Inflammatory macrophage treated with lipopolysaccharide for 4 hours (primary cell): ENCODE measurements at places on chromosomes 3 and 15.
A peak's percentile ranks its signal among the peaks of the same experiment; 100 is the strongest.

DNA sequence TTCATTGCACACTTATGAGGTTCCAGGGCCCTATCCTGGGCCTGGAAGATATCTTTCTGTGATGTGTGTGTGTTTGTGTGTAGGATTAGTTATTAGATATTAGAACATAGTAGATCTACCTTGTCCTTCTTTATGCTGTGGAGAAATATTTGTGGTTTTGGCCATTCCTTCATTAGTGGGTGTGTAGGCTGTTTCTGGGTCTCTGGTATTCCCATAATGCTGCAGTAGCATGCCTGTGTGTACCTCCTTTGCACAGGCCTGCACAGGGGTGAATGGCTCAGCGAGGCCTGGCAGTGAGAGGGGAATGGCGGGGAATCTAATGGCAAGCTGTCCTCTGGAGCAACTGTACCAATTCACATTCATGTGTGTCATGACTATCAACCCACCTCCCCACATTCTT, 125.8 kb upstream of the MRPS22 start:
- no peak for DNase-seq

DNA sequence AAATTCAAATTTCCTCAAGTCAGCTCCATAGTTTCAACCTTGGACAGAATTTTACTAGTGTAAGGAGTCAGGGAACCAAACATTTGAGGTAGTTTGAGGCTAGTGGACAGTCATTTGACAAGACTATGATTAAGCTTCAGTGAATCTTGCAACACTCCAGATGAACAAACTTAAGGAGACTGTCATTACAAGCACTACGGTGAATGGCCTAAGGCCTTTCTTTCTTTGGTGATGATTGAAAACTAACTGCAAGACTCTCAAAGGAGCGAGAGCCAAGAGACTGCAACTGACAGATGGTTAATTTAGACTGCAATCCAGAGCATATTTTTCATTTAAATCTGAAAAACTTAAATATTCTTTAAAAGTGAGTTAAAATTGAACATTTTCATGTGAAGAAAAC, 272.3 kb upstream of the NECTIN3 start:
- DNase-seq: no peak

DNA sequence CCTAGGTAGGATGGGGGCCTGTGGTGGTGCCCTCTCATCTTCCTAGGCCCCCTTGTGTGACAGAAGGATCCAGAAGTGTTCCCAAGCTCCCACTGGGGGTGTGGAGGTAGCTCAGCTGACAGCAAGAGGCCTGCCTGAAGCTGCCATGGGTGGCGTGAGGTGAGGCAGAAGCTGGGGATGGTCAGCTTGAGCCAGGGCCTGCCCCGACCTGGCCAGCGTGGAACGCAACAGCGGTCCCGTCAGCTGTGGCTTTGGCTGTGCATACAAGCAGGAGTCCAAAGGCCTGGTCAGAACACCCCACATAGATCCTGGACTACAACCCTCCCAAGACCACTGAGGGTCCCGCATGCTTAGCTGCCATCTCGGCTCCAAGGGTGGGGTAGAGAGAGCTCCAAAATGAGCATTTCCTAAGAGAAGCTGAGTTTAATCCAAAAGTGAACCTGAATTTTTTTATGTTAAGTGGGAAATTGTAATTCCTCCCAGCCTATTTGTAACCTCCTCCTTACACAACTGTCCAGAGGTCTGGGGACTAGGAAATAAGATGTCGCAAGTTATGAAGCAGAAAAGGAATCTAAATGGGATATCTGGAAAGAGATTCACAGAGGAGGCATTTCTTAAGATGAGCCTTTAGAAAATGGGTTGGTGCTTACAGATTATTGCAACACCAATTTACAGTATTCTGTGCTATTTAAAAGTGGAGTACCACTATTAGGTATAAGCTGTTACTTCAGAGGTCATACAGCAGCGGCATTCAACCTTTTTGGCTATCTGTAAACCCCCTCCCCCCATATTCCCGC, 9.9 kb upstream of the PLA2G4D start:
- DNase-seq: peak; percentile 5

DNA sequence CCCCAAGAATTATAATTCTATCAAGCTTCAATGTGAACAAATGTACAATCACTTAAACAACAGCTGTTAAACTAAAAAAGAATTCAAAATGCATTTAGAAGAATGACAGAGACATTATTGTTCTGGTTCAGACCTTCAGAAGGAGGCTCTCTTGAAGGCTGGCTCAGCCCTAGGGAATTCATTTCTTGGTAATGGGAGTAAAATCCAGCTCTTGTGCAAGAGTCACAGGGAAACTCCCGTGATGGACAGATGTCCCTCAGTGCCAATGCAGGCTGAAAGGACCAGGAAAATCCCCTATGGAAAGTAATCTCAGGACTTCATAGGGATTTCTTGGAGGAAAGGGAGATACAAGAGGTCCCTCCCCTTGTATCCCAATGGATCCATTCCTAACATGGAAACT, 149.9 kb upstream of the STT3B start:
- DNase-seq: no peak

- DNase-seq: no peak
Observed at GRCh38 chr3:171972871-171973348, 66.5 kb upstream of the FNDC3B start.

DNA sequence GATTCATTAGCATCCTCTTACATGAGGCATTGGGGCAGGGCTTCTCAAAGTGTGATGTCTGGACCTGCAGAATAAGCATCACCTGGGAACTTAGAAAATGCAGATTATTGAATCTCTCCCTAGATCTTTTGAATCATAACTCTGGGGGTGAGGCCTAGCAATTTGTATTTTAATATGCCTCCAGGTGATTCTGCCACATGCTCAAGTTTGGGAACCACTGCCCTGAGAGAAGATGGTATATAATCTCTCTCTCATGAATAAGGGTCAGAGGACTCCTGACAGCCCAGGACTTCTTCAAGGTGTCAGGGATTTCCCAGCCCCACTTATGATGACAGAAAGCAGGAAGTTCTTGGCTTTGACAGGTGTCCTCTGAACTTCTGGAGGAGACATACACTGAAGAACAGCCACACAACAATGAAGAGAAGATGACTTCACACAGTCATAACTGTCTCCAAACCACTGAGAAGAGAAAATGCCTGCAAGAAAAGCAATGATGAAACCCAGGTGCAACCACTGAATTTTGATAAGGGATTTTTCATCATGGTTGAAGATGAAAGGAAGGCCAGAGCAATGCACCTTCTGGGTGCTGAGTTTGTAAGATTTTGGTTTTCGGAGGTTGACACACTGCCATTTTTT, 211.9 kb upstream of the MRPL3 start:
- no peak for DNase-seq

DNA sequence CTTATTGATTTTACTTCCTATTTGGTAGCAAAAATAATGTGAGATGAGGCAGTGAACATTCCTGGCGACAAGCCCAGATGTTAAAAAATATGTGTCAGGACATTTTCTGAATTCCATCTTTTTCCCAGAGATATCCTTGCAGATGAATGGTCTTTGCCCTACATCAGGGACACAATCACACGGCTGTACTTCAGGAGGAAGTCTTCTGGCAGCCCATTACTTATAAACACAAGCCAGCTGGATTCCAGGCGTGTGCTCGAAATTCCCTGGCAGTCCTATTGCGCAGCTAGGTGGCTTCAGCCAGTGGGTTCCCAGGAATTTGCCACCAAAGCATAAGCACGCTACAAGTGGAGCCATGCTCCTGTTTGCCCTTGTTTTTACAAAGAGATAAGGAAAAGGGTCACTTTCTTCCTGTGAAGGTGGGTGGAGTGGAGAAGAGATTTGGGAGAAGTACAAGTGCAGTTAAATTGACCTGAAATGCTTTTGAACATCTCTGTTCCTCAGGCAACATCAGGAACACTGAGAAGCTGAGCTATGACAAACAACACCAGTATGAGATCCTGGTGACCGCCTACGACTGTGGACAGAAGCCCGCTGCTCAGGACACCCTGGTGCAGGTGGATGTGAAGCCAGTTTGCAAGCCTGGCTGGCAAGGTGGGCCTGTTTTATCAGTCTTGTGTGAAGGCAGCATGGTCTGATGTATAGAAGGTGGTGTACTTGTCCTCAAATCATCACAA, 257.1 kb upstream of the TRIM42 start:
- DNase-seq: no peak

DNA sequence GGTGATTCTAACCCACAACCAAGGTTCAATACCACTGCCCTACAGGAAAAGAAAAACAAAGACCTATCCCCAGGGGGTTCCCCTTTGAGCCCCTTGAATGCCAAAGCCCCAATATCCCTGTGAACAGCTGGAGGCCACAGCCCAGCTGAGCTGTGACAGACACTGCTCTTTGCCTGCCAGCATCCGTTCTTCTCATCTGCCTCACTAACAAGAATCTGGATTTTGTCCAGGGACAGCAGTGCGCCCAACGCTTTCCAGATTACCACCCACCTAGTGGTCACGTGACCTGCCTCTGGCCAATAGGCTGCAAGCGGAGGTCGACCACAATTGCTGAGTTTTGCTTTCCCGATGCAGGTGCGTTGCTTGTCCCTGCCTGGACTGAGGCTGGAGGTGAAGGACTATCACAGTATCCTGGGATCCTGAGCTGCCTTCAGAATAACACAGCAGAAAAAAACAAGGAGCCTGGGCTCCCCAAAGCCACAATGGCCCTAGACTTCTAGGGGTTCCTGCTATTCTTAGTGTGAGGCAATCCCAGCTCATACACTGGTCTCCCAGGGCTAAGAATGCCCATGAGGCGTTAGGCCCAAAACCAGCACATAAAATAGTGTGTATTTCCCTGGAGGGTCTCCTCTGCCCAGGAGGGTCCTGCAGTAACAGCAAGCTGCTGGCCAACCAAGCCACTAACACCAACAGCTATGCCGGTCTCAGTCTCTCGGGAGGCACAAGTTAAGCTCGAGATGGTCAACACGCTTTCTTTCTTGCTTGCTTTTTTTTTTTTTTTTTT, 13.8 kb downstream of the BDH1 start:
- DNase-seq: no peak

- no peak for DNase-seq
Observed at GRCh38 chr15:84034578-84035398, 200.8 kb upstream of the GOLGA6L4 start.

- peak; percentile 30 for DNase-seq
Observed at GRCh38 chr3:117035745-117036144, 326.2 kb downstream of the TUSC7 start.

DNA sequence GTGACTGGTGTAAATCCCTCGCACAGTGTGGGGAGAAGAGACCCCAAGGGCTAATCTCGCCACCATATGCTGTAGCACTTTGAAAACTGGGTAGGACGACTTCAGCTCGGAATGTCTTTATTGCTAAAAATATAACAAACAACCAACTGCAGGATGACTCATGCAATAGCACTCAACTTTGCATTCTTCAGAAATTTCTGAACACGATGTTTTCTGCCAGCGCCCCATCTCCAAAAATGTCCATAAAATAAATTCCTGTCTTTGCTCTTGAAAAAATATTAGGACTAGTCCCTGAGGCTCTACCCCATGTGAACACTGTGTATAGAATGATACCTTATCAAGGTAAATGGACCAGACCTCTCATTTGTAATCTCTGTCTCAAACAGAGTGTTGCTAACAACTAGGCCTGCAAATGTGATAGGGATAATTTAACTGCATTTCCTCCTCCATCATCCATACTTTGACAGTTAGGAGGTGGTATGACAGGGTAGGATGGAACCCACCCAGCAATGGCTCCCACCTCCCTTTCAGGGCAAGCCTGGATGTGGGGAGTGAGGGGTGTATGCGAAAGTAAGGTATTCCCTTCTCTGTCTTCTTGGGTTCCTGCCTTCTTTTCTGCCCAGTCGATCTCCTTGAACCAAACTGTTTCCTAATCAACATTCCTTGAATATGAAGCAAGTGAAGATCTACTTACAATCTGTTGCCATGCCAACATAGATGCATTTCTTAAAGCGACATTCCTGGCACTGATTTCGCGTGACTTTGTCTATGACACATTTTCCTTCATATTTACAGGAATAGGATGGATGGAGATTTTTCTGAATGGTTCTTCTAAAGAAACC, 201.1 kb downstream of the NR1D2 start:
- DNase-seq: no peak

DNA sequence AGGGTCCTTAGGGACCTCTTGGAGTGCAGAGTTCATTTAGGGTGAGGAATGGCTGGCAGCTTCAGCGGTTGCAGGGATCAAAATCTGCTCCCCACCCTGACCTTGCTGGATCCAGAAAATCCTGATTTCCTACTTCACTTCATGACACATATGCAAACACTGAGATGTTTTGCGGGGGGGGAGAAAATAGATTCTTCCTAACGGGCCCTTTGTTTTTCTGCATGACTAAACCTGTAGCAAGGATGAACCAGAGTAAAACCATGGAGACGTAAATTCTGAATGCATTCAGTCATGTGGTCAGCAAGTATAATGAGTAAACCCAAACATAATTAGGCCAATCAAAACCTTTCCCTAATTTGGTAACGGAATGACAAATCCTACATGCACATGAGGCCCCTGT, 20.0 kb upstream of the RBP1 start:
- no peak for DNase-seq

DNA sequence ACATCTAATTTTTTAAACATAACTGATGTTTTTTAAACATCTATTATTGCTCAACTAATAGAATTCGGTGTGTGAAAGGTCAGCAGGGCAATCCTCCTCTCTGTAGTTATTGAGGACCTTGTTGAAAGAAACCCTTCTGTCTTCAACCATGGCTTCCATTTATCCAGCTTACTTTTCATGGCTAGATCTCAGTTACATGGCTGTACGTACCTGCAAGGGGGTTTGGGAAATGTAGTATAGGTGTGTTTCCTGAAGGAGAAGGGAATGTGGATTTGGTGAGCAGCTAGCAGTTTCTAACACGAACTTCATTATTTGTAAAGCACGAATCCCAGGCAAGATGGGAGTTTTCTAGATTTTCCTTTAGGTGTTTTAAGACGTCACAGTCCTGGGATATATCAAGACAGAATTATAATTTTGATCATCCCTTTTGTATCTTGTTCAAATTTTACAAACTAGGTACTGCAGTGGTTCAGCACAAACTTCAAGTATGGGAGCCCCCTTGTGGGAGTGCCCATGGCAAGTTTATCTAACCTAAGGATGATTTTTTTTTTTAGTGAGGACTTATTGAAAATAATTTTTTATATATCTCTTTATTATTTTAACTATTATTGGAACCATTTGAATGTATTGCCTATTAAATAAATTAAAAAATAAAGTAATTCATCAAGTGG, 41.6 kb downstream of the FBXL2 start:
- DNase-seq: no peak

- no peak for DNase-seq
Observed at GRCh38 chr15:77866186-77866585, 211.3 kb downstream of the TBC1D2B start.

GRCh38 chr3:8482960-8483665, 18.5 kb upstream of the LMCD1 start:
- DNase-seq: no peak
